ENCODE measurements at places on chromosomes 6 and 20.

DNA sequence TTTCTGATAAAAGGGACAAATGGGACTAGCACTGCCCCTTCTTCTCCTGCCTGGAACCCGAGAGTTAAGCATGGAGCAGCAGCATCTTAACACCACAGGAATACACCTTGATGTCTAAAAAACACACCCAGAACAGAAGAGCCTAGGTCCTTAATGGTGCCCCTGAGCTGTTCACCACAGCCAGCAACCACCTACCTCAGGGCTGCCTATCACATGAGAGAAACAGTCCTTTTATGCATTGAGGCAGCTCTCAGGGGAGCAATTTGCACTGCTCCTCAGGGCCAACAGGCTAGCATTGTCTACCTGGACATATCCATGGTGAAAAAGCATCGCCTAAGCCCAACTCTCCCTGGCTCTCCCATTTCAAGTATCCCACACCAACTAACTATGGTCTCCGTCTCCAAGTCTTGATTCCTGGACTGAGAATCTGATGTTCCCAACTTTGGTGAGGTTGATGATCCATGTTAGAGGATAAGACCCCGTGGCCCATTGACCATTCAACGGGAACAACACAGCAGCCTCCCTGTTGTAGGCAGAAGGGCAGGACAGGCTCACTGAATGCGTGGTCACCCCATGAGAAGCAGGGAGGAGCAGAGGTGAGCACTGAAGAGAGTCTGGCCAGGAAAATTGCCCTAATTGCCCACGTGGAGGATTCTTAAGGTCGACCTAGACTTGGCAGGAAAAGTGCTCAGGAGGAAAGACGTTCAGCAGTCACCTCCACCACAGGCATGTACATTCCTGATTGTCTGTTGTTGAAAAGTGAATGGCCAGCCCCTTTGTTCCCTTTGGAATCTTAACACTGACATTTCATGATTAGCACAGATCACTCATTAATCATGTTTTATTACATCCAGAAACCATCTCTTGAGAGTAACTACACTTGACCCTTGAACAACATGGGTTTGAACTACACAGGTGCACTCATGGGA lies 4.2 kb upstream of the APMAP start:
- no peak for DNase-seq

DNA sequence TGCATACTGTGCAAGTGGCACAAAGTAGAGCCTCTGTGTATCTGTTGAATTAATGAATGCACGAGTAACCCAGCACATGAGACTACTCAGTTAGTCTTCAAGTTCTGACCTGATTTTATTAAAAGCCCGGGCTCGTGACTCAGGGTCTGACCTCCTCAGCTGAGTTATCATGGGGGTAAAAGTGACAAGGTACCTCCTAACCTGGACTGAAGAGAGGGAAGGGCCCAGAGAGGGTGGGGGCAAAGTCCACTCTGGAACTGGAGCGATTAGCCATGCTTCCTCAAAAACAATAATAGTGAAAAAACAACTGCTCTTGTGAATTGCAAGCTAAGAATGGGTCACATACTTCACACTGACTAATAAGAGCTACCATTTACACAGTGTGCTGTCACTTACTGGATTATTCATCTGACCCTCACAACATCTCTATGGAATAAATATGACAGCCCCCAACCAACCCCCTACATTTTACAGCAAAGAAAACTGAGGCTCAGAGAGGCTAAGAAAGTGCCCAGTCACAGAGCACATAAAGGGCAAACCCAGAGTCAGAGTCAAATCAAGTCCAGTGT lies 26.7 kb downstream of the TRERF1 start:
- DNase-seq, result no peak

- DNase-seq, result no peak
Observed at GRCh38 chr6:85344996-85345395, 104.9 kb upstream of the NT5E start.

- DNase-seq, result no peak
Observed at GRCh38 chr20:4195499-4195898, 180.1 kb upstream of the RNF24 start.

- no peak for DNase-seq
Observed at GRCh38 chr6:117531809-117532725, 49.6 kb downstream of the DCBLD1 start.

DNA sequence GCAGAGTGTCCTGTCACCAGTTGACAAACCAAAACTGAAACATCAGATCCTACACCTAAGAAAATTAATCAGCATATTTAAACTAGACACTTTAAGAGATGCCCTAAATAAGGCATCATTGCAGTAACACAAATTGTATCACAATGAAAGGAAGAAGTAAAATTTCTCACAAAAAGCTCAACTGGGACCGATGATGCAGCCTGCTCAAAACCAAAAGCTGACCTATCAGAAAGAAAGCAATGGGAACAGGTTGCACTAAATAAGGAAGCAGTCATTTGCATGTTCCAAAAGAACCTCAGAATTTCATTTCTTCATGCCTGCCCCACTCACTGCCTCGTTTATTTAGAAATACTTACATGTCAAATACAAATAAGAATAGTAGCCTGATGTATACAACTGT lies 12.1 kb downstream of the HIVEP2 start:
- DNase-seq, result no peak

GRCh38 chr6:88884361-88884760 lies 79.1 kb downstream of the RNGTT start:
- no peak for DNase-seq

GRCh38 chr20:63233924-63234323 lies 1.8 kb upstream of the BIRC7 start:
- no peak for DNase-seq

DNA sequence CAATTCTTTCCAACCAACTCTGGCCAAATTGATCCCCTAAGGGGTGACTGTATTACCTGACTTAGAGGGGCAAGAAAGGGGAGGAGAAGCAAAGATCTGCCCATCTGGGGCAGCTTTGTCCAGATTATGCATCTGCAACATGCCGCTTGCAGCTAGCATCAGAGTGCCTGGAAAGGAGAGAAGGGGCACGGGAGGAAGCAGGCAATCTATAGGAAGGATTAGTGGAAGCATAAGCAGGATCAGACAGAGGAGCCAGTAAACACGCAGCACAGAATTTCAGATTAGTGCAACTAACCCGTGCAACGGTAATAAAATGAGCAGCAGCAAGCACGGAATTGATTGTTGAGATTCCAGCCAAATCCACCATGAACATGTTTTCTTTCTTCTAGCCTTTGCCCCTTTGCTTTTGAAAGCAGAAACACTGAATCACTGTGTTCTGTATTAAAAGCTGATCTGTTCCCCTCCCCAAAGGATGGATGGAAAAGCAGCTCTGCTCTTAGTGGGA lies 643.6 kb upstream of the CHD6 start:
- no peak for DNase-seq

- no peak for DNase-seq
Observed at GRCh38 chr6:37463110-37463509, 30.1 kb downstream of the CMTR1 start.

GRCh38 chr6:25407431-25407830 lies 128.3 kb downstream of the CARMIL1 start:
- DNase-seq, result no peak

DNA sequence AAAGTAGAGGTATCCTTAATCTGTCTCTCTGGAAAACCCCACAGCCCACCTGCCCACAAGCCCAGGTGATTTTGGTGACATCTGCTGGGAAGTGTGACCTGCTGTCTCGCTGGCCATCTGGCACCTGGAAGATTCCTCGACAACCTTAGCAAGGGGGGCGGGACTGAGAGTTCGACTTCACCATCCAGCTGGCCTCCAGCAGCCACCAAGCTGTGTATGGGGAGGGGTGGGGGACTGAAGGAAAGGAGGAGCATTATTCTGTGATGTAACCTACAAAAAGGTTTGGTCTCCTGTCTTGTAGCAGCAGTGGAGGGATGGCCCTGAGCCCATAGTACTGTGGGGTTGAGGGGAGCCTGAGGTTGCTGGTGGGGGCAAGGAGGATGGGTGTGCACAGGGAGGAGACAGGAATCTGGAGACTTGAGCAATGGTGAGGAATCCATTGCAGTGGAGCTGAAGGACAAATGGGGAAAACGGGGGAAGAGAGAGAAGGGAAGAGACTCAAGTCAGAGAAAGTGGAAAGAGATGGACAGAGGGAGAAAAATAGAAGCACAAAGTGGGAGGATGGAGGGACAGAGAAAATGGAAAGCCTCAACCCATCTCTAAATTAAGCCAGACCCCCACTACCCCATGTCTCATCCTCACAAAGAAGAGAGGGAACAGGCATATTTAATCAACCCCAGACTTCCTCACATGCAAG lies 4.0 kb downstream of the LY6G6F start:
- no peak for DNase-seq

GRCh38 chr6:16103722-16104121 lies 25.2 kb upstream of the MYLIP start:
- DNase-seq, result no peak

GRCh38 chr6:65667916-65668656 lies 38.9 kb downstream of the EYS start:
- no peak for DNase-seq

DNA sequence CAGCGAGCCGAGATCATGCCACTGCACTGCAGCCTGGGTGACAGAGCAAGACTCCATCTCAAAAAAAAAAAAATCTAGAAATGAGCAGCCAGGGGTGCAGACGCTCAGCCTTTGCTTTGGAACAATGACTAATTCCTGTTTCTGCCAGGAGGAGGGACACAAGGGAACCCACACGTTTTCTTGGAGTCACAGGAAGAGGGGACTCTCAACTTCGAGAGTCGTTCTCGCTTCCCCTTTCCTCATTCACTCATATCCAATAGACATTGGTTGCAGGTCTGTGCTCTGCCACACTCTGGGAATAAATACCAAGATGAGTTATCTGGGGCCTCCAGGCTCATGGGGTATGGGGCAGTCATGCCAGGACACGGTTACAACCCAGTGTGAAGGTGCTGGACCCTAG lies 91.5 kb upstream of the RREB1 start:
- DNase-seq, result no peak

- no peak for DNase-seq
Observed at GRCh38 chr6:165967810-165968407, 199.7 kb downstream of the TBXT start.

DNA sequence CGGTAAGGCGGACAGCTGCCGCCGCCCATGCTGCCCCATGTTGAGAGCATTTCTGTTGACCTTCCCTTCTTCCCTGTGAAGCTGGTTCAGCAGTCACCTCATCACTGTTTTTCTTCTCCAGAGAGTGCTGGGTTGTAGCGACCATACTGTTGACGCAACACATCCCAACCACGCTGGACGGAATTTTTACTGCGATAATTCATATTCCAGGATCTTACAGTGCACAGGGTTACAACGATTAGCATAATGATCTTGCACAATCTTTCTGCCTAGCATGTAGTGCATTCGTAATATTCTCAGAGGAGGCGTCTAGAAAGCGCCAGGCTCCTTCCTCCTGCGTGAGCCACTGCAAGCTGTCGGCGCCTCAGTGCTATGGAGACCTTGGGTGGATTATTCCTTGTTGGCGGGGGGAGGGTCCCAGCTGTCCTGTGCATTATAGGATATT lies 137.0 kb downstream of the MTHFD1L start:
- no peak for DNase-seq

DNA sequence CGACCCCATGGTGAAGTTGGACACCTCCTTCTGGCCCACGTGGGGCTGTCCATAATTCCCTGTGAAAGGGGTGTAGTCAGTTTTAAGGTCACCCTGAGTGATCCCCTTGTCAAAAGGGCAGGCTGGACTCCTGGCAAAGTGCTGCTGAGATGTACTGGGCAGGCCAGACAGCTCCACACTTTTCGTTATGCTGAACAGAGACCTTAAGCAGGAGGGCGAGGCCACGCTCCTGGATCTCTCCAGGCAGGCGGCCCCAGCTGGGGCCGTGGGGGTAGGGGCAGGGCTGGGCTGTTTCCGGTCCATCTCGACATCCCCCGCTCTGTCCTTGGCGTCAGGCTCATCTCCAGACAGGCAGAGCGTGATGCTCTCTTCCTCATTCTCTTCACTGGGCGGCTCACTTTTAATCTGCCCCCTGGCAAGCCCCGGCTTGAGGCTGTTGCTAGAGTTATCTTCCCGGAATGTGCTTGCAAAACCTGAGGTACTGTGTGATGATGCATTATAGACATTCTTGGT lies 56.7 kb downstream of the GJA10 start:
- DNase-seq, result no peak

DNA sequence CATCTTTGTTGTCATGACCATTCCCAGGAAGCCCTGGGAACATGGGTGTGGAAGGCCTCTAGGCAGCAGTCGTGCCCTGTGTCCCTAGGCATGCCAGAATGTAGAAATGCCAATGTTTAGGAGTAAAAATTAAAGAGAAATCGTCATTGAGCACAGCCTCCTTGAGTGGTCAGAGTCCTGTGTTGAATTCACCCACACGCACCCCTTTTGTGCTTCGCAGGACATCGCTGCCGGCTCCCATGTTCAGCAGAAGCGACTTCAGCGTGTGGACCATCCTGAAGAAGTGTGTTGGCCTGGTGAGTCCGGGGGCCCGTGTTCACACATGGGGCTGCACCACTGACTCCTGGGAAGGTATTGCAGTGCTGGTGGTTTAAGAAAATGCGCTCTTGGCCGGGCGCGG lies 25.1 kb downstream of the OSBPL2 start:
- no peak for DNase-seq

DNA sequence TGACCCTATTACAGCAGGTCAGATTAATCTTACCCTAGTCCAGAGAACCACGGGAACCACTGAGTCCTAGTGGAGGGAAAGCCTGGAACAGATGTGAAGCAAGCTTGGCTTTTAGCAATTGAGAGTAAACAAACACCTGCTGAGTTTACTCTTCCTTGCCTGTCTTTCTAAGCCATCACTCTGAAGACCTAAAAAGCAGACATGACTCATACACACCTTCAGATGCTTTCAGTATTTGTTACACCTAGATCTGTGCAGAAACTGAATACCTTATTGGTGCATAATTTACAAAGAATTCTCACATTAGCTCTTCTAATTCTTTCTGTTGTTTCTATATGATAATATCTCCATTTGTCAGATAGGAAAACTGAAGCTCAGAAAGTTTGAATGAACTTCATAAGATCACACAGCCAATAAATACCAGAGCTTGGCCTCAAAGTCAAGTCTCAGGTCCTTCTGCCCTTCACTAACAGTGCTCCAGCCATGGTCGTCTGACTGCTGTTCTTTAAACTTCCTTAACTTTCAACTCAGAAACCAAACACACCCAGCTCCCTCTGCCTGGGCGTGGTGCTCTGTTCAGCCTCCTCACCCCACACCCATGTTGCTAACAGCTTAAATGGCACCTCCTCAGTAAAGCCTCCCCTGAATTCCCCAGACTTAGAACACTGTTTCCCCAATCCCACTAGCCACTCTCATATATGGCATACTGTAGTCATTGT lies 8.6 kb upstream of the GABBR1 start:
- no peak for DNase-seq

- no peak for DNase-seq
Observed at GRCh38 chr6:139779988-139780774, 405.7 kb upstream of the CITED2 start.

Data from amniotic stem cell (primary cell).